Germinal center (tissue), 1 donor: ENCODE measurements at places on chromosomes 13 and 19.

DNA sequence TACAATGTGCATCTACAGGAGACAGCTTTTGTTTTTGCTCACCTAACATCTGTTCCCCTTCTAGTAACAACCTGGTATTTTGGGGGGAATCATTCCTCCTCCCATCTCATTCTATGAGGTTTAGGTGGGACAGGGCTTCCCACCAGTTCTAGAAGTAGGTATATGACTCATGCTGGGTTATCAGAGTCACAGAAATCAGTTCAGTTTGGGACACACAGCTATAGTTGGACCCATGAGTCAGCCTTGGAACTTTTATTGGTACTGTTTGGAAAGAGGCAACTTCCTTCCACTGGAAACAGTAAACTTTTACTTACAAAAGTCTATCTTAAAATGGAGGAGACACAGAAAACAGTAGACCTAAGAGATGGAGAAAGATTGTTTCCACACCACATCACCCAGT lies 185.5 kb downstream of the DNAJC3 start:
- no peak for DNase-seq

DNA sequence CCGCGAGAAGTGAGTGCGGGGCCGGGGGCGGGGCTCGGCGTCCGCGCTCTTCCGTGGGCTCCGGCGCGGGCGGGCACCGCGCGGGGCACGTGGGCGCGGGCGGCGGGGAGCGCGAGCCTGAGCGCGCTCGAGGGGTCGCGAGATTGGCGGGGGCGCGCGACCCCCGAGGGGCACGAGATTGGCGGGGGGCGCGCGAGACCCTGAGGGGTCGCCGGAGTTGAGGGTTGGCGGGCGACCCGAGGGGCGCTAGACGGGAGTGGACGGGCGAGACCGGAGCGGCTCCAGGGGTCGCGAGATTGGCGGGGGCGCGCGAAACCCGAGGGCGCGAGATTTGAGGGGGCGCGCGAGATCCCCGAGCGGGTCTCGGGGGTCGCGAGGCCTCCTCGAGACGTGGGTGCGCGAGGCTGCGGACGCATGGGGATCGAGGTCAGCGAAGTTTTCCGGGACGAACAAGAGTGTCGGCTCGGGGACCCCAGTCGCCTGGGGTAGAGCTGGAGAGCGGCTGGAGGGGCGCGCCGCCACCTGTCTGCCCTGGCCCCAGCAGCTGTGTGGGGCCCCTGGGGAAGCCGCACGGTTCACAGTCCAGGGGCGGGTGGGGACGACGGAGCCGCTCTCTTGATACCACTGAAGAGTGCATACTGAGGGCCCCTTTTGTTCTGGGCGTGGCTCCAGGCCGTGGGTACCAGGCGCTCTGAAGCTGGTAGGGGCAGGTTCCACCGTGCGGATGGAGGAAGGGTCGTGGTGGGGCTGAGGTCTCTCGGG lies 682 bp downstream of the SSBP4 start:
- DNase-seq, result peak; percentile 72

DNA sequence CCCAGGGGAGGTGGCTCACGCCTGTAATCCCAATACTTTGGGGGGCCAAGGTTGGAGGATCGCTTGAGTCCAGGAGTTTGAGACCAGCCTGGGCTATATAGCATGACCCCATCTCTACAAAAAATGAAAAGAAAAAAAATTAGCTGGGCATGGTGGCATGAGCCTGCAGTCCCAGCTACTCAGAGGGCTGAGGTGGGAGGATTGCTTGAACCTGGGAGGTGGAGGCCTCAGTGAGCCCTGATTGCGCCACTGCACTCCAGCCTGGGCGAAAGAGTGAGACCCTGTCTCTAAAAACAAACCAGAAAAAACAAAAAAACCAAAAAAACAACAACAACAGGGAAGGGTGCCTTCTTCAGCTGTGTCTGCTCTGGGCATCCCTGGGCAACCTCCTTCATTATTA lies 499 bp upstream of the MYO1F start:
- DNase-seq, result no peak

GRCh38 chr13:43985422-43986072 lies 105.8 kb downstream of the LACC1 start:
- DNase-seq, result no peak

DNA sequence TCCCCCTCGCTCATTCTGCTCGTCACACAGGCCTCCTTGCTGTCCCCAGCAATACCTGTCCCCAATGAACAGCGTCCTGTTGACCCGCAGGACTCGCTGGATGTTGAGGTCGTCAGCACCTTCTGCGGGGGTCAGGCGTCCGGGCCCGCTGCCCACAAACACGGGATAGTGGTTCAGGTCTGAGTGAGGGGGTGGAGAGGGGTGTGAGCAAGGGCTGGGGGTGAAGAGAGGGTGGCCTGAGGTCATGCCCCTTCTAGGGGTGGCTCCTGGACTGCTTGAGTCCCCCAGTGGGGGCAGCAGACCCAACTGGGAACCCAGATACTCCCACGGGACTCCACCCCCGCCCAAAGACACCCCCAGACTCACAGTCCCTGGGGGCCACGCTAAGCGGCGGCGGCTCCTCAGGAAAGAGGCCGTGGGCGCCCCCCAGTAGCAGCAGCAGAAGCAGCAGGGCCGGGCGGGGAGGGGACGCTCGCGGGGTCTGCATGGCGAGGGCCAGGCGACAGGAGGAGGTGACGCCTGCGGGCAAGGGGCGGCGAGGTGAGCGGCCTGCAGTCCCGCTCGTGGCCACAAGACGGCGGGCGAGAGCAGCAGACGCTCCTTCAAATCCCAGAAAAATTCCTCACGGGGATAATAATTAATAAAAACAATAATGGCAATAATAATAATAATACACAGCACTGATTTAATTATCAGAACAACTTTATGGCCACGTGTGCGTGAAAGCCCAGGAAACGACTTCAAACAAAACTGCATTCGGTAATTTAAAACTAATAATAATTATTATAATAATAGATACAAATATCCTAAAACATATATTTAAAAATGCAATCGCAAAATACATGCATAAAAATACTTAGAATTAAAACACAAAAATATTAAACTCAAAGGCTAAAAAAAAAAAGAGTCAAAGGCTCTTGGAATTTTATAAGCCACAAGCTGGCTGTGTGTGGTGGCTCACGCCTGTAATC lies 1.2 kb downstream of the SEMA6B start:
- peak; percentile 56 for DNase-seq

DNA sequence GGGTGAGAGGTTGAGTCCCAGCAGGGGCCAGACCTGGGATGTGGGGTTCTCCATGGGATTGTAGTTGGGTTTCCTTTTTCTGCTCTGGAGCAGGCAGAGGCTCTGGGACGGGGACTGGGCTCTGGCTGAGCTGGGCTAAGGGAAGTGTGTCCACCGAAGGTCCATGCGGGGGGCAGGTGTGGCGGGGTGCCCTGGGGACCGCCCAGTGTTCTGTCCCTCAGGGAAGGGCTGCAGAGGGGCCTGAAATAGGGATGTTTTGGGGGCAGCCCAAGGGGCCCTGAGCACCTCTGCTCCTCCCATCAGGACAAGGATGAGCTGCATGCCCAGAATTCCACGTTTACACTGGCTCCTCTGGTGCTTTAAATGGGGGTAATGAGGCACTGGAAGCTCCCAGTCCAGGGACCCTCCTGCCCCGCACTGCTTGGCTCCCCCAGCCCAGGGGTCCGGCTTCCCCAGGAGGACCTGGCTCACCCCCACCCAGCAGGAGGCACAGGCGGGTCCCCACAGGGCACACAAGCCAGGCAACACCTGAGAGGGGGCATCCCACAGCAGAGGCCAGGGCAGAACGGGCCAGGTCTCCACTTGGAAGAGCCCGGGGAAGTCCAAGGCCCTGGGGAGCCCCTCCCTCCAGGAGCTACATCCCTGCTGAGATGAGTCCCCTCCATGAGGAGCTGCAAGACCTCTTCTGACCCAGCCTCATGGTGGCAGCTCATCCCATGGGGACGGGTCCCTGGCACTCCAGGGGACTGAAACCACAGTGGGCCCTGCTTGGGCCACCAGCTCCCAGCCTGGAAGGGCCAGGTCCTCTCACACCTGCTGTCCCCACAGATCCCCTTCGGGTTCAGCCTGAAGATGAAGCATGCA lies 14.7 kb upstream of the ZNF14 start:
- no peak for DNase-seq

- DNase-seq, result no peak
These were observed 3.3 kb upstream of the PEX11G start for GRCh38 chr19:7492142-7492541.

DNA sequence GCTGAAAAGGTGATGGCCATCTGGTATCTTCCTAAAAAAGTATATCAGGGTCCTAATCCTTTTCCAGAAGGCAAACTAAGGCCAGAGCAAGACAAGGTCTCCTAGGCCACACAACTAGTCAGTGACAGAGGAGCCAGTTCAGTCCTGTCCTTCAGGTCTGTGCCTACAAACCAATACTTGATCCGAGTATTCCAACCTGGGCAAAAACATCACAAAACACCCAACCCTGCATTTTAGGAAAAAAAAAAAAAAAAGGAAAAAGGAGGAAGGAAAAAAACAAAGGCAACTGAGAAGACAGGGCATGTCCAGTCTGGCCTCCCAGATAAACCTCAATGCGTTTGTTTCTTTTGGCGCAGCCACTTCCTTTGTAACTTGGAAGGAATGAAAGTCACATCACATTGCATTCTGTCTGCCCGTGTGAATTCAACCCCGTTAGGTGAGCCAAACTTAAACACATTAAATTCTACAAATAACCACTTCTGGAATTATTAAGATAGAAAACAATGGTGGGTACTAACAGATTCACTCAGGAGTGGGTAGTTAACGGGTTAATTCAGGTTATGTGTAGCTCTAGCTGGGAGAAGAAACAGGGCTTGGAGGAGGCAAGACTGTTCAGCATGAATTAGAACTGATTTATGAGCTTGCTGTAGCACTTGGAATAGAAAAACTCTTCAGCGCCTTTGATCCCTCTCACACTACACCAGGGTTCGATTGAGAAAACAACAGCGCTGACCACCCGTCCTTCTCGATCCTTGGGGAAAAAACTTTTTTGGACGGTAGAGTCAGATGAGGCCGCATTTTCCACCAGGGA lies 43.0 kb upstream of the HNRNPA1L2 start:
- DNase-seq, result no peak

DNA sequence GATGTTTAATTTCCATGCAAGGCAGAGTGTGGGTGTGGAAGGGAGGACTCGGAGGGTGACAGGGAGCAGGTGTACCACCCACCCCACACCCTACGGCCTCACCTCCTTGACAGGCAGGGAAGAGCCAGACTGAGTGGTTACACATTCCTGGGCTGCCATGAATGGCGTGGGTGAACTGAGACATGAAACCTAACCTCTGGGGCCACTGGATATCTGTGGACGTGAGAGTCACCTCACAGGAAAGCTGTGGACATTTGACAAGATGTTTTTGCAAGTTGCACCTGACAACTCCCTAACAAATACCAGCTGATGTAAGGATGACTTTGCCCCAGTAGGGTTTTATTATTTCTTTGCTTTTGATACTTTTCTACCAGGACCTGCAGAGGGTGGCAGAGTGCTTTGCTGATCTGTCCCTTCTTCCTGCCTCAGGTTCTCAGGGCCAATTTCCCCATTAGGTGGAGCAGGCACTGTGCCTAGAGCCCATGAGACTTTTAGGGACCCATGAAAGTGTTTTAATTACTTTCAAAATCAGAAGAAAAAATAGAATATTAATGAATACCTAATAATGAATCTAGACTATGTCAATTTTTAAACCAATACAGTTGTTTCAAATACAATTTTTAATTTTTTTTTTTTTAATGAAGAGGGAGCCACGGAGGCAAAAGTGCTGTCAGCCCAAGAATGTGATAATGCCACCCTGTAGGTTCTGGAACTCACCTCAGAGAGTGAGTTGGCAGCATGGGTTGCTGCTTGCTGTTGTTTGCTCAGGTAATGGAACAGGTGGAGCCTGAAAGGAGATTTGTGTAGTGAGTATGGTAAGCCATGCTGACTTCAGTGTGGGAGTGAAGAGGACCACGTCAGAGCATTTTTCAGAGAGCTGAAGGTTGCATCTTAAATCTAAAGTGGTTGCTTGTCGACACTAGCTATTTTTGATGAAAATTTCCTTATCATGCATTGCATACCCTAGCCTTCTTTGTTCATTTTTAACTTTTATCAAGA lies 58.0 kb upstream of the CYSLTR2 start:
- DNase-seq, result peak; percentile 14
